Stimulated activated CD8-positive, alpha-beta memory T cell treated with anti-CD3 and anti-CD28 coated beads, Interleukin-12 subunit alpha, Interleukin-12 subunit beta, amount 100 ng/mL, for 1 hour (primary cell): ENCODE measurements at places on chromosomes 2 and 18.

DNA sequence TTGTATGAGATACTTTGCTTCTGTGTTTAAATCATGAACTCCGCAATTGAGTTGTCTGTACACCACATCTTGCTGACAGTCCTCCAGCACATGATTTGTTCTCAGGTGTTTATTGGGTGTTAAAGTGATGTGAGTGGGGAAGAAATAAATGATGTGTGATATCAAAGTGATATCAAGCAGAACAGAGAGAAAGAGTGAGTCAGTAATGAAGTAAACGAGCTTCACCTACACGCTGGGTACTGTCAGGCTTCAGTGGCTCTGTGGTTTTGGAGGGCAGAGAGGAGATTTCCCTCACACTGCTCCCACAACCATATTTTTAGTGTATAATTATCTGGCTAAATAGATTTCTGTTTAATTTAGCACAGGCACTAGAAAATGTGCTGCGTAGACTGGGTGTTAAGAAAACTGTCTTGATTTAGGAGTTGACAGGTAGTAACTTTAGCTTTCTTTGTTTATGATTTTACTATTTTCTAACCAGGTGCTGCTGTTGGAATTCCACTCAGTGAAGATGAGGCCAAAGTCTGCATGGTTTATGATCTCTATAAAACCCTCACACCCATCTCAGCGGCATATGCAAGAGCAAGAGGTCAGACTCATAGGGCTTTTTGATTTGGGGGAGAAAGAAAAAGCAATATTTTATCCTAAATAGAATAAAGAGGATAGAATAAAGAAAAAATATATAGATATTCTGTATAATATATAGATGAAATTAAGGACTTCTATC, 21.2 kb downstream of the ATIC start:
- no peak for DNase-seq

- DNase-seq = no peak
These were observed 54.7 kb downstream of the FAM117B start for GRCh38 chr2:202689459-202689858.

- no peak for DNase-seq
These were observed 2016.1 kb upstream of the PIK3C3 start for GRCh38 chr18:39938676-39939608.

GRCh38 chr18:65651192-65651591, 99.6 kb upstream of the CDH7 start:
- no peak for DNase-seq

GRCh38 chr18:7844017-7844416, 276.9 kb downstream of the PTPRM start:
- no peak for DNase-seq

DNA sequence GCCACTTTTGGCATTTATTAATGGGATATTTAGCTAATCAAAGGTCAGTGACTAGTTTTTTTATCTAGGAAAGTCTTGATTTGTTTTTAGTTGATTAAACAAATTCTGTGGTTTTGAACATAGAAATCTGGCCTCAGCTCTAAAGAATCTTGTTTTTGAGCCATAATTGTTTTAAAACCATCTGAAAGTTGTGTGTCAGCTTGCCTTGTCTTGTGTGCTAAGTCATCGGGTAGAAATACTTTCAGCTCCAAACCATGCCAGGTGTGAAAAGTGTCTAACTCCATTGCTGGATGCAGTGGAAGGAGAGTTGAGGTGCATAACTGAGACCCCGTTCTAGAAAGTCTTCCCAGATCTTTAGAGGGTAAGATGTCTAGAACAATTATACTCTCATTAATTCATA, 22.7 kb downstream of the FARP2 start:
- DNase-seq = no peak

DNA sequence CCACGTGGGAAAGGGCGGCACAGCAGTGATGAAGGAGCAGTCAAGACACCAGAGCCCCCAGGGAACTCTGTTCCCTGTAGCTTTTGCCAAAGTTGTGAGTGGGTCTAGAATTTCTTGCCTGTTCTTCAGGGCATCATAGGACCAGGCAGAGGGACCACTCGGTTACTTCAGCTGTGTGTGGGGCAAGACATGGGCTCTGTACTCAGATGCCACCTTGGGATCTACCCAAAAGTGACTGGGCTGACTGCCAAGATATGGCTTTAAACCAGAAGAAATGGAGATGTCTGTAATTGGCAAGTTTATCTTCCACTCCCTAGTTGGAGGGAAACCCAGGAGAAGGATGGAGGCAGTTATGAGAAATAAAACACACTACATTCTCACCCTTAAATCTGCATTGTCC, 29.6 kb downstream of the KCNF1 start:
- no peak for DNase-seq

DNA sequence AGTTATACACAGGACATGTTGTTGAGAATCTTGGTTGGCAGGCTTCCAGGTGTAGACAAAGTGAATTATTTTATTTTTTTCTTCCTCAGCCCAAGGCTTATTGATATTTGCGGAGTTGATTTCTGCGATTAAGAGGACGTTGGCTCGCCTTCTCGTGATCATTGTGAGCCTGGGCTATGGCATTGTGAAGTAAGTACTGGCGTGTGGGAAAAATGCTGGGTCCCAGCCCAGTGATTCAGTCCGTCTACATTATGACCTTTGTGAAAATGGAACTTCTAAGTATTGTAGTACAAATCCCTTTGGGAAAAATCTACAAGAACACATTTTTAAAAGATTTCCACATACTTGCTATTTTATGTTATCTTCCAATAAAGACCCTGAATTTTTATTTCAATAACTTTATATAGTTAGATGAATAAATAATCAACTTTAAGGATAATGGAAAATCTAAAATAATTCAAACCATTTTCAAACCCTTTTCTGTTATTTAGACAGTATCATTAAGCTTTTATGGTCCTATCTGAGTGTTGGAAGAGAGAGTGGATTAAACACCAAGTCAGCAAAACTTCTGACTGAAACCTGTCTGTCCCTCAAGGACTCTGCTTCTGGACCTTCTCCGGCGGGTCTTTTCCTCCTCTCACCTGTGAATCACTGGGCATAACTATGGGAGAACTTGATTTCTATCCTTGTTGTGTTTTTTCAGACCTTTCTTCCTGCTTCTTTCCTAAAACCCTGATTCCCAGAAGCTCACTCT, 31.0 kb downstream of the TMEM87B start:
- no peak for DNase-seq

DNA sequence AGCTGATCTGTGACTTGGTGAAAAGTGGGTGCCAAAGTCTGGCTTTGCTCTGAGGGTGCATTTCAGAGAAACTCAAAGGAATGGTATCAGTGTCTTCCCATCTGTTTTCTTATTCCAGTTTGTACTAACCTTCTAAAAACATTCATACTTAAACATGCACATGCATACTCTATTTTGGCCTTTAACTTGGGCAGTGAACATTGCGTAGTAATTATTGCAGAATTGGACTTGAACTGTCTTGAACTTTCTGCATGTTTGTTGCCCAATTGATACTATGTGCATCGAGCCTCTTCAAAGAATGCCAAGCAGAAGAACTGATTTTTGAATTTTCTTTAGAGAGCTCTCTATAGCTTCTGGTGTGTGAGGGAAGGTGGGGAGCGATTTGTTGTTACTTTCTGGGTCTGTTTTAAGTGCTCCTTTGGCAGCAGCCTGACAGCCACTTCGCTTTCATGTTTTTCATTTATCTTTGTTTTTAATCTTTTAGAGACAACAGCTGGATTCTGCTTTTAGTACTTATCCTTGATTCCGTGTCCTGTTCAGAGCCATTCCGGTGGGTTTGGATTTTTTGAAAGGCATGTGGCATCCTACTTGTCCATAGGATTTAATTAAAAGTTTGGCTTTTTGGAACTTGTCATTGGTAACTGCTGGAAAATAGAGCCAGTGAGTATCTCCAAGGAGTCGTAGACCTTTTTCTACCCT, 159.2 kb downstream of the RAPGEF4 start:
- DNase-seq = no peak
